Omental fat pad (tissue), 4 donors: ENCODE measurements at places on chromosomes 5 and 9.

- DNase-seq: no peak
Observed at GRCh38 chr5:411728-412127, 31.2 kb upstream of the EXOC3 start.

DNA sequence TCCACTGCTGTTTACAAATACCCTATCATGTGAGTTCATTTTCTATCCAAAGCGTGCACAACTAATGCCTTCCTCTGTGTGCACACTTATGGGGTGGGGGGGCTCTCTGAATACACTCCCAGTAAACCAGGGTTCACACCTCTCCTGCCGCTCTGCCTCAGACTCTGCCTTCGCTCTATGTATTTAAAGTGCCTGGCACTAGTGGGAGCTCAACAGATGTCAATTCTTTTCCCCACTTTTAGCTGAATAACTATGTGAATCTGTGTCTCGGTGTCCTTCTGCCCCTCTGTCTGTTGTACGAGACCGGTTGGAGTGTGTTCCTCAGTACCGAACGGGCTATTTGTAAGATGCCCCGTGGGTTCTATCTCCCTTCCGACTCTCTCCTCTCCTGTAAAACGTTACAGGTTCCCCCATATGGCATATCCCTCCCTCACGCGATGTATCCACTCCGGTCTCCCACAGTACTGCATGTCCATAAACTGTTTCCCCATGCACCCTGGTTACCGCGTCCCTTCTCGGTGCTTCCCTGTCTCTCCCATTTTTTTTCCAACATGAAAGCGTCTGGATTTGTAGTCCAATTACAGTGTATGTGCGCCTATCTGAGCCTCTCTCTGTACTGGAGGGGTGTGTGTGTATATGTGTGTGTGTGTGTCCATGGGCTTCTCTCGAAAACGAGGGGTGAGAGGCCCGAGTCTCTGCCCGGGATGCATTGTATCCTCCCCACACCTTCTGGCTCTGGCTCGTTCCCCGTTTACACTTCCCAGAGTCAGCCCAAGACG is 1.6 kb downstream of the ELL2 start:
- no peak for DNase-seq

GRCh38 chr5:170386743-170387395 is 2.3 kb downstream of the KCNMB1 start:
- no peak for DNase-seq

GRCh38 chr5:149406203-149406978 is 27.3 kb upstream of the IL17B start:
- no peak for DNase-seq

DNA sequence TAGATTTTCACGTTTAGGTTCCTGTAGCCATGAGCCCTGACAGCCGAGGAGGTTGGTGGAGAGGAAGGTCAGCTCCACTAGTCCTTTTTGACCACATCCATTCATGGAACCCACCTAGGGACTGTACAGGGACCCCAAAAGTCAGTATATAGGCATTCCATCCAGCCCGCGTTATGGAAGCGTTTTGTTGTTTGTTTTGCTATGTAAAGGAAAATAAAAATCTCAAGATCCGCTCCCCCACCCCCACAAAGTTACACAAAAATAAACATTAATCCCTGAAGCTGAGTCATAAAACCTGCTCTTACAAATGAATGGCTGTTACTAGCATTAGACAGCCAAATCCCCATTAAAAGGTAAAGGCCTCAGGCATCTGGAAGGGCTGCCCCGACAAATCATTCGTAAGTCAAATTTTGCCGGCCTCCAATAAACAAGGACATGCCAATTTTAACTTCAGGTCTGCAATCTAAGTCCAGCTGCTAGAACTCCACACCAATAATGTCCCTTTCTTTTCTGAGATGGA is 292.9 kb downstream of the MED10 start:
- DNase-seq: no peak

- DNase-seq: no peak
Observed at GRCh38 chr5:174183701-174184100, 138.2 kb downstream of the NSG2 start.

- DNase-seq: no peak
Observed at GRCh38 chr5:43985411-43985810, 382.4 kb downstream of the NNT start.

GRCh38 chr5:141628175-141628788 is 8.4 kb downstream of the HDAC3 start:
- DNase-seq: no peak

- DNase-seq: no peak
Observed at GRCh38 chr5:121746763-121747162, 104.9 kb upstream of the FTMT start.

DNA sequence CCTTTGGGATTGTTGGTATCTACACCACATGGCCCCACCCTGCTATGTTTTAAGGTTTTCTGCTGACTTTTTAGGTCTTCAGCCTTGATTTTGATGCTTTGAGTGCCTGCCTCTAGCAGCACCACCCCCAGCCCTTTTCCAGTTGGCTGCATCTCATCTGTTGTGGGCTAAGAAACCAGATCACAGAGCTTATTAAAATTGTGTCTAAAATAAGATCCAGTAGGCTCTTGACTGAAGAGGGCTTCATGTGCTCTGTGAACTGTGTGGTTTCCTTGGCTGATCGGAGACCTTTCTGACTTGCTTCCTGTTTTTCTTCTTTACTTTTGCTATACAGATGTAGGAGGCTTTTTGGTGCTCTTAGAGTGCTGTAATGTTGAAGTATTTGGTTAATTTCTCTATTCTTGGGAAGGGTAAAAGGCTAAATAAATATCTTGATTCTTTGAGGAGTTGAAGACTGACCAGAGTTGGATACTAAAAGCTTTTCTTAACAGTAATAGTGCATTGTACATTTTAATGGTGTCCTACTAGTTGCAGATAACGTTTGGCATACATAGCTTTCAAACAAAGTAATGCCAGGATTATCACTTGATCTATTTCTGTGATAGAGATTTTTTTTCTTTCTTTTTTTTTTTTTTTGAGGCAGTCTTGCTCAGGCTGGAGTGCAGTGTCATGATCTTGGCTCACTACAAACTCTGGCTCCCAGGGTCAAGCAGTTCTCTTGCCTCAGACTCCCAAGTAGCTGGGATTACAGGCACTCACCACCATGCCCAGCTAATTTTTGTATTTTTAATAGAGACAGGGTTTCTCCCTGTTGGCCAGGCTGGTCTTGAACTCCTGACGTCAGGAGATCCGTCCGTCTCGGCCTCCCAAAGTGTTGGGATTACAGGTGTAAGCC is 4.5 kb downstream of the UBE2D2 start:
- no peak for DNase-seq

DNA sequence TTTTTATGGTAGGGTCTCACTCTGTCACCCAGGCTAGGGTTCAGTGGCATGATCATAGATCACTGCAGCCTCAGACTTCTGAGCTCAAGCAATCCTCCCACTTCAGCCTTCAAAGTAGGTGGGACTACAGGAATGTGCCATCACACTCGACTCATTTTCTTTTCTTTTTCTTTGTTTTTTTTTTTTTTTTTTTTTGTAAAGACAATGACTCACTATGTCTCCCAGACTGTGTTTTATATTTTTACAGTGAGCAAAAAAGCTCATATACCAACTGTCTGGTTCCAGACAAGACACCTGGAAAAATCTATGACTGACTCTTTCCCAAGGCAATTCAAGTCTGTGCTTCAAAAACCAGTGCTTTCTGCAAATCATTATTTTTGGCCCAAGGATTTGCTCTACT is 10.8 kb upstream of the FOXD1 start:
- no peak for DNase-seq

DNA sequence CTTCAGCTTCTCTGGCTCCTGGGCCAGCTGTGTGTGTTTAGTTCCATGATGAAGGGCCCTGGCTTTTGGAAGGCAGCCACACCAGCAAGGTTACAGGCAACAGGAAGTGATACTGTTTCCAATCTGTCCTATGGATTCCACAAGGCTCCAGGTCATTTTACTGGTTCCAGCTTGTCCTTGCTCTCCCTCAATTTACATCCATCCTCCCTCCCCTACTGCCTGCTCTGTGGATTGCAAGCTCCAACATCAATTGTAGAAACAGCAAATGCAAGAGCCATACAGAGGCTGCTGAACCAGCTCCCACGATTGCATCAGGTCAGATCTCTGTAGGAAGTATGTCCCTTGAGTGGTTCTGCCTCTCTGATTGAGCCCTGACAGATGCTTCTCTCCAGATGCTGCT is 409.8 kb downstream of the NTRK2 start:
- DNase-seq: no peak

- DNase-seq: no peak
Observed at GRCh38 chr5:6729386-6730310, 16.4 kb downstream of the TENT4A start.

DNA sequence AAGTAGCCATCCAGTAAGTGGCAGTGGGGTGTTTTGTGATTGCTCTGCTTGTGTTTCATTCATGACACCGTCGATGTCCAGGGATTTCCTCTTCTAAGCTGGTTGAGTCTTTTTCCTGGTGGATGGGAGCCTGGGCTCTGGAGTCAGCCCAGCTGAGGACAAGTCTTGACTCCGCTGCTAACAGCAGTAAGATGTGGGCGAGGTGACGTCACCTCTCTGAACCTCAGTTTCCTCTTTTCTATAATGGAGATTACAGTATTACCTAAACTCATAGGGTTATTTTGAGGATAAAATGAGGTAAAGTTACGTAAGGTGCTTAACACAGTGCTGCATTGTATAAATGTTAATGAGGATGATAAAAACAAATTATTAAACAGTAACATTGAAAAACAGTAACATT is 21.3 kb downstream of the FGF1 start:
- no peak for DNase-seq

GRCh38 chr5:124157320-124157719 is 589.1 kb downstream of the ZNF608 start:
- DNase-seq: no peak

- no peak for DNase-seq
Observed at GRCh38 chr9:132008184-132008803, 71.4 kb downstream of the MED27 start.

DNA sequence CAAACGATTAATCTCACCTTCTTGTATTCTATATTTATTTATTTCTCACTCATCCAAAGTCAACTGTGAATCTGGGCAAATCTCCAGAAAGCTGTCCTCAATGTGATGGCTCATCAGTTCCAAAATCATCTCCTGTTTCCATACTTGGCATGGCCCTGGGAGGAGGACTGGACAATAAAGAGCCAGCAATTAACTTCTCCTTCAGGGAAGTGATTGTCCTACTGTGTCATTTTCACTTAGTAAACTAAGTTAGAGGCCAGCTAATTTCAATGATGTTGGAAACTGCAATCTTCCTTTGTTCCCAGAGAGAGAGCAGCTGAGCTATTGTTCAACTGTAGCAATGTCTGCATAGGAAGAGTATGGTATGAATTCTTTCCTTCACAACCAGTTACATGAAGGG is 17.5 kb downstream of the CDH12 start:
- no peak for DNase-seq

DNA sequence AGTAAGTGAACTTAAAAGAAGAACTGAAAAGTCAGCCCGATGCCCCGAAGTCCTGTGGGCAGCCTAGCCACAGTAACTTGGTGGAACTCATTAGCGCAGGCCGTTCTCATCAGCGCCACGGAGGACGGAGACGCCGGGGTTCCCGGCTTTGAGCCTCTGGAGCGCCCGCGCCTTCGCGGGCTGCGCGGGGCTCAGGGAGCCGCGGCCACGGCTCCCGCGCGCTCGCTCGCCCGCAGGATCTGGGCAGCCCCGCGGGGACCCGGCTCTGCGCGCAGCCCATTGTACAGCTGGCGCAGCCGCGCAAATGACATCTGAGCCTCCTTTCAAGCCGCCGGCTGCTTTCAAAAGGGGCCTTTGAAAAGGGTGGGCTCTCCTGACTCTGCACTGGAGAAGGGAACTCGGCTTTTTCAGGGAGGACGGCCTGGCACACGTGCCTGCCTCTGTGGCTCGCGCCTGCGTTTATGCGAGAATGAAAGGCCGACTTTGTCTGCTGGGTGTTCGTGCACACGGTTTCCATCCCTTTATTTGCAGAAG is 40.7 kb downstream of the TLR4 start:
- no peak for DNase-seq

DNA sequence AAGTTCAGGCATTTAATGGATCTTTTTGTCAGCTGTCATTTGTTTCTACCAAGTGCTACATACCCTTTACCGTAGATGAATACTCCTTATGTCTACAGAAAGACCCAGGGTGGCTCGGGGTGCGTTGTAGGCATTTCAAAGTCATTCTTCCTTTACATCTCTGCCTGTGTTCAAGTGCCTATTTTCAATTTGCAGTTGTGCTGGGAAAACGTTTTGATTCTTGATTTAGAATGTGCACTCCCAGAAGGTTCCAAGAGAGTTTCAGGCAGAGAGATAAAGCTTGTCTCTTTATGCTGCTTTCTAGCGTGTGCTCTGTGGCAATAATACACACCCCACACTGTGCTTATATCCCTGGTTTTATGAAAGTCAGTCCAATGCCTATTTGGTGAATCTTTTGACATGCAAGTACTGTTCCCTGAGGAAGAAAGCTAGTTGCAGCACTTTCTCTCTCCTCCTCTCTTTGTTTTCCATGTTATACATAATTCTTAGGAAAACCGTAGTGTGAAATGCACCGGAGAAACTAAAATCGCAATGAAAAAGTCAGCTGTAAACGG is 828.1 kb upstream of the ZNF608 start:
- DNase-seq: no peak
